Transverse colon (tissue), 4 donors: ENCODE measurements at places on chromosomes 2 and 18. TPM values are rescaled to one million over a fixed set of nuclear protein-coding genes. Genes with fewer than 3 reads are reported as not detected.

- no peak overlapping the region for H3K4me3 ChIP-seq
- H3K4me1 ChIP-seq, result peaks cover 37% of the 10 kb centered on the region
- H3K27me3 ChIP-seq, result no peaks in the 10 kb centered on the region
Measured at GRCh38 chr2:232838406-232838874, 31.6 kb upstream of the SNORC start.

DNA sequence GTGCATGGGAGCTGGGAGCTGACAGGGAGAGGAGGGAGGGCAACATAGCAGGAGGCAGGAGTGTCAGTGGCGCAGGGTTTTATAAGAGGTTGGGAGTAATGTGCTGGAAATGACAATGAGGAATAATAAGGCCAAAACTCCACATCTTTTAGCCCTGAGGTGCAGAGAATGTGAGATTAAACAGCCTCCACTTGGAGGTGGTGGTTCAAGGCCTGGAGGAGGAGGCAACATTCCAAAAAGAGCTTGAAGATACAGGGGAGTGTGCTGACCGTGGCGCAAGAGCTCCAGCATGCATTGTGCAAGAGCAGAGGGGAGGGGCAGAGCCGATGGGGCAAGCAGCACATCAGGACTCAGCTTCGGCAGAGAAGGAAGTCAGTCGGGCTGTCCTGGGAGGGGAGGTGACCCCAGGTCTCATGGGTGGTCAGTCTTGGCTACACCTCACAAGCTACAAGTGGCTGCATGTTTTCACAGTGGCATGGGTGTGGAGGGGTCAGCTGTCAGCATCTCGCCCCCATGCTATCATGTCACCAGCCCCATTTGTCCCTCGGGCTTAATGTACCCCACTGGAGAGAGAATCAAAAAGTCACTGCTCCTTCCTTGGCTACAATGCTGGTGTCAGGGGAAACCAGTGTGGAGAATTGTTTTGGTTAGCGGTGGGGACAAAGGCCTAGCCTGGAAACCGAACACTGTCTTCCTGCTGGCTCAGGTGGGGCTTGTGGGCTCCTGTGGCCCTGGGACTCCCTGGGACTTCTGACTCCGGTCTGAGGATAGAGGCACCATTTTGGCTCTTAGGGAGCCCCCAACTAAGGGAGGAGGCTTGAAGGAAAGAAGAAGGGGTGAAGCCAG is 208.0 kb downstream of the ZFP36L2 start:
- H3K27me3 ChIP-seq, result no peaks in the 10 kb centered on the region
- H3K36me3 ChIP-seq, result no peaks in the 10 kb centered on the region
- peak overlapping the region; percentile 63 for H3K27ac ChIP-seq
- peaks cover 10% of the 10 kb centered on the region for H3K4me1 ChIP-seq

- no peaks in the 10 kb centered on the region for H3K36me3 ChIP-seq
- DNase-seq, result peak; percentile 35
- H3K4me3 ChIP-seq, result no peak overlapping the region
- H3K4me1 ChIP-seq, result peaks cover 15% of the 10 kb centered on the region
Measured at GRCh38 chr2:217980036-217980435, 22.8 kb downstream of the TNS1 start.

DNA sequence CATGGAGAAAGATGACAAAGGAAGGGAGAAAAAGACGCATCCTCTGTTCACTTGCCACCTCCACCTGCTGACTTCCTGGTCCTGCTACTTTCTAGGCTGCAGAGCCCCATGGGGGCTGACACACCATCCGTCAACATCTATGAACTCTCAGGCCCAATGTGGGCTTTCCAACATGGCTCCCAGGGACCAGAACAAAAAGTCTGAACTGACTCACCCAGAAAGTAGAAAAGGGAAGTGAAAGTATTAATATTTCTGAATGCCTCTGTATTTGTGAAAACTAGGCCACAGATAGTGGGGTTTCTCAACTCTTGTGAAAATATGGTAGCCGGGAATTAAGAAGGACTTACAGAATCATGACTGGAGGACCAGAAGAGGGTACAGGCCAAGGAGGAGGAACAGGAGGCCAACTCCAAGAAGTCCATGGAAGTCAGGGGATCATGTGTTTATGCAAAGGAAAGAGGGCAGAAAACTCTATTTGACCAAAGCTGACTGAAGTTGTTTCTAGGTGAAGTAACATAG is 123.1 kb upstream of the CAB39 start:
- no peaks in the 10 kb centered on the region for H3K27me3 ChIP-seq
- no peak overlapping the region for H3K4me3 ChIP-seq
- DNase-seq, result peak; percentile 27
- no peak overlapping the region for H3K27ac ChIP-seq
- no peaks in the 10 kb centered on the region for H3K36me3 ChIP-seq

DNA sequence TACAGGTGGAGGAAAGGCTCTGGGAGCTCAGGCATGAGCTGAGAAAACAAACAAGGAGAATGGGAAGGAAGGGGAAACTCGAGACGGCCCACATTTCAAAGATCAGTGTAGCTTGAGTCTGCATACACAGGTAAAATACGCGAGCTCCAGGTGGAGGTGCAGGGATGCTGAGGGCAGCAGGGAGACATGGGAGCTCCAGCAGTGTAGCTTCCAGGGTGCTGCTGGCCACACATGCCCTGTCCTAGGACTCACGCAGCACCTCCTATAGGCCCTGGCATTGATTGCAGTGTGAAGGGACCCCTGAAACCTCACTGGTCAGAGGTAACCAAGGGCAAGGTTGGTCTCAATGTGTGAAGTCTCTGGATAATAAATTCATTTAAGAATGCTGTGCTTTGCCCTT is 362.8 kb upstream of the HS6ST1 start:
- H3K4me1 ChIP-seq, result no peaks in the 10 kb centered on the region
- H3K27ac ChIP-seq, result no peak overlapping the region
- no peak overlapping the region for H3K4me3 ChIP-seq
- no peaks in the 10 kb centered on the region for H3K36me3 ChIP-seq
- no peak for DNase-seq

Gene STK36
- total RNA-seq, result 37.4 TPM

Gene MC5R
- not detected for total RNA-seq

Gene LYG1
- total RNA-seq, result not detected

Gene CNGA3
- 0.40 TPM for total RNA-seq

Gene IL36A
- total RNA-seq, result not detected

Gene LOXHD1
- 0.16 TPM for total RNA-seq
